ENCODE measurements at places on chromosomes 7 and 10.
A peak's percentile ranks its signal among the peaks of the same experiment; 100 is the strongest.

GRCh38 chr7:101085162-101085964 is at the start of gene TRIM56:
Gene TRIM56, plus strand, starts transcription at chr7:101085481. Its CDS starts 1,832 bp downstream, at chr7:101087313.
- DNase-seq: peak; percentile 49

DNA sequence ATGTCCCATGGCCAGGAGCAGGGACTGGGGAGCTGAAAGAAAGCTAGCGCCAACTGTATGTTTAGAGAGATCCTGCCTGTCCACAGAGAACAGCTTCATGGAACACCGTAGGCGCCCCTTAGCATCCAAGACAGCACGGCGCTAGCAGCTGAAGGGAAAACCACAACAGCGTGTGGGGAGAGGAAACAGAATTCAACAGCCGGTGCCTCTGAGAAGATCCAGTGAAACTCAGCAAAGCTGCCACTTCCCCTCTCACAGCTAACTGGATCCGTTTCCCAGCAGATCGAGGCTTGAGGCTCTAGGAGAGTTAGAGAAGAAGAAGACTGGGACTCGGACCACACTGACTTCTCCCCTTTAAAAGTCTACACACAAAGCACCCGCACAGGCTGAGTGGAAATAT is 145.0 kb downstream of the MAD1L1 start:
- DNase-seq: no peak

DNA sequence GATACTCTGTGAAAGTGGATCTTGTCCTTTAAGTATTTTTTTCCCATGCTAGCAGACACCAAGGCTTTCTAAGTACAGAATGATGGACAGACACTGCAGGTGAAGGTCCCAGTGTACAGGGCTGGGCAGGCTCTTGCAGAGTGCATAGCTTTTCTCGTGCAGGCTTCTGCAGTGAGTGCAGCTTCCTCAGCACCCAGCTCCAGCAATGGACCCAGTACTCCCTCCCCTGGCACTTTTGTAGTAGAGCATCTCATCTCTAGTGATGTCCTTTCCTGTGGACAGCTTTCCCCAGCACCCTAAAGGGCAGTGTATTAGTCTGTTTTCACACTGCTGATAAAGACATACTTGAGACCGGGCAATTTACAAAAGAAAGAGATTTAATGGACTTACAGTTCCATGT is 104.3 kb downstream of the CUL2 start:
- DNase-seq: no peak

GRCh38 chr10:53646525-53646924 is 873.9 kb upstream of the MBL2 start:
- DNase-seq: no peak

DNA sequence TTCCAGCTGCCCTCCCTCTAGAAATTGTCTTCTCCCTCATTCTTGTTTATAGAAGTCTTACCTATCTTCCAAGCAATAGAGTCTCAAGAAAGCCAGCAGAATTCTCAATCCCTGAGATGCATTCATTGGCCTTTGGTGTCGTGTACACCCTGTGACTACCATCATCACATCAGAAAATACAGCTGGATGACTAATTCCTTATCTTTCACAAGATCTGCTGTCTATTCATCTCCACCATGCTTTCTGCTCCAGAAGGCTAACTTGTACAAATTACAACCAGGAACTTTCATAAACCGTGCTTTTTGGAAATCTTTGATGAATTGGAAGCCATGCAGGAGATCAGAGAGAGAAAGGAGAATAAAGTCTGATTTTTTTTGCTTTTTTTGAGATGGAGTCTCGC is 1062.9 kb upstream of the GHITM start:
- no peak for DNase-seq

DNA sequence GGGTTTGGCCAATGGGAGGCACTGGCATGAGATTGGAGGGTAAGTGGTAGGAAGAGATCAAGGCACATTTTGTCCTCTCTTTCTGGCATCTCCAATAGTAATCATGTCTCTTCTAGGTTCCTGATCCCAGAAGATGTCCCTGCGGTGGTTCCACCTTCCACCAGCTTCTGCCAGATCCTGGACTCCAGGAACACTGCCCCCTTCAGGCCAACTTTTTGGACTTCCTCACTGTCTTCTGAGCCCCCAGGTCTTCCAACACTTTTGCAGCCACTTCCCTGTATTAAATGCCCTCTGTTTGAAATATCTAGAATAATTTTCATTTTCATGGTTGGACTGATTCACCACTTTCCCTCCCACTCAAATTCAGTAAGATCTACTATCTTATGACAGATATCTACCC is 60.9 kb downstream of the BAMBI start:
- DNase-seq: no peak

GRCh38 chr7:38382684-38383083 is 109.2 kb upstream of the TARP start:
- no peak for DNase-seq

DNA sequence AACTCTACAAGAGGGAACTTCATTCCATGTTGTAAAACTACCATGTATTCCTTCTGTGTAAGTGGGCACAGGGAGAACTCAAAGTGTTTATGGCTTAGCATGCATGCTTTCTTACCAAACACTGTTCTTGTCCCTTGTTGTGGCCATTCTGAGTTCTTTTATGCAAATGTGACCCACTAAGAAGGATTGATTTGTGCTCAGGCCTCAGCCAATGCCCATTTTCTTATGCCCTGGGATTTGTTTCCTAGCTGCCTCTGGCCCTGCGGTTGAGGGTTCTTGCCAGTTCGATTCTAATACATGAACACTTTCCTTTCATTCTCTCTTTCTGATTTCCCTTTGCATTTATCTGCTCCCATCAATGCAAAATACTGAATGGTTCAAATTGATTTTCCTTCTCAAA is 316.7 kb downstream of the NRG3 start:
- no peak for DNase-seq

- DNase-seq: no peak
These were observed 15.8 kb downstream of the MACC1 start for GRCh38 chr7:20201380-20201779.

GRCh38 chr7:44309271-44310091 is 15.9 kb downstream of the CAMK2B start:
- no peak for DNase-seq

GRCh38 chr7:131381069-131381838 is 53.6 kb downstream of the MKLN1 start:
- DNase-seq: no peak

GRCh38 chr10:130756651-130757050 is 554.9 kb downstream of the TCERG1L start:
- DNase-seq: no peak

DNA sequence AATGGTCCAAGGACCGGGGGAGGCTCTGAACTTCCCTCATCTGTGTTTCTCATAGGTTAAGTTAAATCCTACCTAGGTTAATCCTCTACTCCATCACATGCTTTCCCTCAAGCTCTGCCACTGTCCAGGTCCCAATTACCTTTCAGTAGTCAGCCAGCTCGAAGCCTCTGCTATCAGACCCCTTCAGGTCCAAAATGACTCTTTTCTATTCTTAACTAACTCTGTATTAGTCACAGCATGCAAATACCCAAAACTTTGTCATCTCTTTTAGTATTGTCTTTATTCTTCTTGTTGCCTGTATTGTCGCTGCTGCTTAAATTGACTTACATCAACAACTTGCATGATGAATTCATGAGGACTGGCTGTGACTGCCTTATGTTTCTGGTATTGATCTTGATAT is 15.3 kb downstream of the PPP1R17 start:
- DNase-seq: no peak

DNA sequence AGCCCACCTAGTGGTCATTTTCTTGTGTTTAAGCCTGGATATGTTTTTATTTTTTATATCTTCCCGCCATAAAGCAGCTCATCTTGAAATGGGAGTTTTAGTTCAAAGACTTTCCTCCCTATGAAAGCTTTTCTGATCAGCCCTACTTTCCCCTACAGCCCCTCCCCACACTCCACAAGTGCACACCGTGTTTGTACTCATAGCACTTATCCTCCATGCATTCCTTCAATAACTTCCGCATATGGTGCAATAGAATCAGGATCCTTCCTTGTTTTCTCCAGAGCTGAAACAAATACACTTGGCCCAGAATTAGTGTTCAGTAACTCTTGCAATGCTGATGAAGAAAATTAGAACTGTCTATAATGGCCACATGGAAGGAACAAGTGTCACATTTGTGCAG is 235.9 kb downstream of the KCNMA1 start:
- no peak for DNase-seq

DNA sequence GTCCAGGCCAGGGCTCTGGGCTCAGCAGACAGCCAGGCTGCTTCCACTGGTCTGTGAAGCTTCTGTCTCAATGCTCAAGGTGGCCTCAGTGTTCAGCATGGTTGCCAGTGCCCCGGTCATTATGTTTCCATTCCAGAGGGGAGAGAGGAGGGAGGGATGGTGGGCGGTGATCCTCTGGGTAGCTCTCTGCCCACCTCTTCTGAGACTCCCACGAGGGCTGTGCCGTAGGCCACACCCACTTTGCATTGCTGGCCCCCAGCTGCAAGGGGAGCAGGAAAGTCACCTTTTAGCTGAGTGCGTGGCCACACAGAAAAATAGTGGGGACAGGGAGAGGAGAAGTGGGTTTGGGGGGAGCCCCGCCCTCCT is 42.5 kb downstream of the FOXK1 start:
- no peak for DNase-seq

- no peak for DNase-seq
These were observed 30.4 kb downstream of the LEP start for GRCh38 chr7:128271471-128271941.

DNA sequence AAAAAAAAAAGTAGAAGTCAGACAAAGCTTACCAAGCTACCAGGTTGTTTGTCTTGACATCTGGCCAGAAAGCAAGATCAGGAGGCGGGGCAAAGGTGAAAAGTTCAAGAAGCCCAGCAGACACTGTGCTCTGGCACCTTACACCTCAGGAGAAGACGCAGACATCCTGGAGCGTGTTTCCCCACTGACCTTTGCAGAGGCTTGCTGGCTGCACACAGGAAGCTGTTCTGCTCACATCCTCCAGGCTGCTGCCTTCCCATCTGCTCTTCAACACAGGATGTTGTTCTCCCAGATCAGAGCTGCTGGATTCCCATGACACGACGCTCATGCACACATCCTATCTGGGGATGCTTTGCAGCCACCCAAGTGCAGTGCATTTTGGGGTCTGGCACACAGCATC is 174.4 kb upstream of the KIAA1217 start:
- no peak for DNase-seq

GRCh38 chr10:48459270-48460150 is 145.4 kb downstream of the ARHGAP22 start:
- no peak for DNase-seq

DNA sequence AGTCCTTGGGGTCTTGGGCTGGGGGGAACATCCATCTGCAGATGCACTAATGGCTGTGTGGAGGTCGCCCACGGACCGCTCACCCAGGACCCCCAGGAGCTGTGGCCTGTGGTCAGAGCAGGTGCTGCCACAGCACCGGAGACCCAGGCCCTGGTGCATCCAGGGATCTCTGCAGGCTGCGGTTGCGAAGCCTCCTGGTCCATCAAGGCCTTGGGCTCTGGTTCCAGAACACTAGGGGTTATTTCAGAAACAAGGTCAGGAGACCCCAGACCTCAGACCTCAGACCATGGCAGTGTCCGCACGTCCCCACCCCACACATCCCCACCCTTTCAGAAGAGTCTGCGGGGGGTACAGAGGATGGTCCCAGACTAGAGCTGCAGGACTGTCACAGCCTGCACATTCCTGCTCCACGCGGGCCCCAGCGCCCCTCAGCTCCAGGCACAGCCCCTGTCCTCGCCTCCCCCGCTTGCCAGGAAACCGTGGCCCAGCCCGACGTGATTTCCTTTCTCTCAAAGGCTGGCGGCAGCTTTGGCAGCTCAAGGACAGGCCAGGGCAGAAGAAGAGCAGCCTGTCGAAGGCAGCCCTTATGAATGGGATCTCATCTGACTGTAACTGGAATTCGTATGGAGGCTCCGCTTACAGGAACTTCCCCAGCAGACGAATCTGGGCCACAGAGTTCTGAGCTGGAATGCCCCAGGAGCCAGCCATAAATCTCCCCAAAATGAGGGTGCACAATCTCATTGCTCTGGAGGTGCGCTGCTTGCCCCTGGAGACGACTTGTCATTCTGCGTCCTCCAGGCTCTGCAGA is 136.2 kb upstream of the RET start:
- DNase-seq: no peak

GRCh38 chr7:151699928-151700319 is 177.0 kb downstream of the PRKAG2 start:
- DNase-seq: no peak

- DNase-seq: no peak
These were observed 9.6 kb upstream of the OAT start for GRCh38 chr10:124428207-124428777.

DNA sequence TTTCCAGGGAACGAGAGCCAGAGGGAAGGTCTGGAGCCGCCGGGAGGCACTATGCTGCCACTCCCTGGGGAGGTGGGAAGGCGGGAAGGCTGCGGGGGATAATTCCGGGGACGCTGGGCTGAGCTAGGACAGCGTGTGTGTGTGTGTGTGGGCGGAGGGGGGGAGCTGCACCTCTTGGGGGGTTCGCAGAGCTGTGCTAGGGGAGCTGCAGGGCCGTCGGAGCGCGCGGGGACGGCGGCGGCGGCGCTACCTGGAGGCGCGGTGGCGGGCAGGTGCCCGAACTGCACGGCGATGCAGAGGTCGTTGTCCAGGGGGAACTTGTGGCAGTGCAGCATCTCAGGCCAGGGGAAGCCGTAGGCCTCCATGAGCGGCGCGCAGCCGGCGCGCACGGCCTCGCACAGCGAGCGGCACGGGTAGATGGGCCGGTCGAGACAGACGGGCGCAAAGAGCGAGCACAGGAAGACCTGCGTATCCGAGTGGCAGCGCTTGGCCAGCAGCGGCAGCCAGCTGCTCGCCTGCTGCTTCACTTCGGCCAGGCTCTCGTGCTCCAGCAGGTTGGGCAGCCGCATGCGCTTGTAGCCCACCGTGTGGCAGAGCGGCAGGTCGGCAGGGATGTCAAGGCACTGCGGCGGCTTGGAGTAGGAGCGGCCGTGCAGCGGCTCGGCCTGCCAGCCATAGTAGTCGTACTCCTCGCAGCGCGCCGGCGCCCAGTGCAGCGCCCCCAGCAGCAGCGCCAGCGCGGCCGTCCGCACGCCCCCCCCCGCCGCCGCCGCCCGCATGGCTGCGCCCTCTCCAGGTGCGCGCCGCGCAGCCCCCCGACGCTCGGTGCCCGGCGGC is 526 bp downstream of the SFRP5 start:
- no peak for DNase-seq

DNA sequence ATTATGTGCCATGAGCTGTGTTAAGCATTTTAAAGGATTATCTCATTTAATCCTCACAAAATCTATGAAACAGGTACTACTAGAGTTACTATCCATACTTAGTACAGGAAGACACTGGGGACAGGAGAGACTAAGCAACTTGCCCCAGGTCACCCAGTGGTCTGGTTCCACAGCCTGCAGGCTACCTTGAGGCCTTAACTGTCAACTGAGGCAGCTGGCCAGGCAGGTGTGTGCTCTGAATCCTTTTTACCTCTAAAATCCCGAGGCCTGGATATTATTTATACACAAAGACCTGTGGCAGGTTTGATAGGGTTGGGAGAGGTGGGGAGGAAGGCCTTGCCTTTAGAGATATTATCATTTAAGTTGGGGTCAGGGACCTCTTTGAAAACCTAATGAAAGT is 3.1 kb downstream of the ZNF777 start:
- no peak for DNase-seq

GRCh38 chr10:69326692-69327091 is 48.4 kb downstream of the HK1 start:
- no peak for DNase-seq

Measured in renal cortex interstitium (tissue), 15 donors.